ENCODE measurements at places on chromosomes 3 and 15.

DNA sequence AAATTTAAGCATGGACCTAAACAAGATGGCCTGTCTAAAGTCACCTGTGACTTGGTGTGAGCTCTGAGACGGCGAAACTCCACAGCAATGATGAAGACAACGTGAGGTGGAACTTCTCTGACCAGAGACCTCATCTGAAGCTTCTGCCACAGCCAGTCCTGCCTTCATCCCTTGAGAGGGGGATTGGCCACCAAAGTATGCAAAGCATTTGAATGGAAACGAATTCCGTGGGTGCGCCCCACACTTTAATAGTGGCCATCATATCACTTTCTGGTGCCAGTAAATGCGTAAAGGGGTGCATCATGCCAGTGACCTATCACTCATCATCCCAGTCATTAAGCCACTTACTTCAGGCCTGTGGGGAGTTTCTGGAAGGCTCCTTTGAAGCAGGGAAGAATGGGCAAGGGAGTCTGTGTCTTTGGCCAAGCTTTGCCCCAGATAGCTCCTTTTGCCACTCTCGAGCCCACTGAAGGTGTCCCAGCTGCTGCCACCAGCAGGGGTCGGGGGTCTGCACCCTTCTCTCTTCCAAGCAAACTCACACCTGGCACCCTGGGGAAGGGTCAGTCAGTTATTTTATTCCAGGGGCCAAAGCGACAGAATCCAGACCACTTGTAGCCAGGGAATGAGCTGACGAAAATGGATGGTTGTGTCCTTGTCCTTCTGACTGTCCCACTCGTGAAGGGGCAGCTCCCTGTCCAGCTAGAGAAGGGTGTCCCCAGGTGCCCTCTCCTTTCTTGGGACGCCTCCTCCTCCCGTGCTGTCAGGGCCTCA, 17.7 kb downstream of the MUC20 start:
- no peak for DNase-seq

DNA sequence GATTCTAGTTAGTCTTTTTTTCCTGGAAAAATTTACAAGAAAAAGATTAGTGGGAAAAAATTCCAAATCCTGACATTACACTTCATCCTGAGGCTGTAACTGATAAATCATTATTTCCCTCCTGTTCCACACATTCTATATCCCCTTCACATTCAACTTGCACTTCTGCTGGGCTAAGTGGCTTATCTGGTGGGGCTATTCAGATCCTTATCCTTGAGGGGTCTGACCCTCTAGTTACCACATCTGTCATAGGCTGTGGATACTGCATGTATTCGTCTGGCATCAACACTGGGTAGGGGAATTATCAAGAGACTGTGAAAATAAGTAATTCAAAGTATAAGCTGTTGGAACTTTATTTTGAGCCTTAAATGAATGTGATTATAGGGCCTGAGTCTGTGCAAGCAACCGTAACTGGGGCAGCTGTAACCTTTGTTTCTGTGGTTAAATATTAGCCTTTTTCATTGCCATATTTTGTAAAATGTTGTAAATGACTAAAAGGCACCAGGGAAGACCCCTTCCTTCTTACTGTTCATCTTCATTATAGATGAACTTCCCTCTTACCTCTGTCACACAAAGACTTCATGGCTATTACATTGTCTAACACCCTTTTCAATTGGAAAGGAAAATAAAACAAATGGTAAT, 28.0 kb upstream of the TEX9 start:
- DNase-seq = no peak

GRCh38 chr3:11328196-11328945, 56.2 kb downstream of the ATG7 start:
- no peak for DNase-seq

GRCh38 chr3:102733791-102734563, 299.2 kb downstream of the ZPLD1 start:
- DNase-seq = no peak

DNA sequence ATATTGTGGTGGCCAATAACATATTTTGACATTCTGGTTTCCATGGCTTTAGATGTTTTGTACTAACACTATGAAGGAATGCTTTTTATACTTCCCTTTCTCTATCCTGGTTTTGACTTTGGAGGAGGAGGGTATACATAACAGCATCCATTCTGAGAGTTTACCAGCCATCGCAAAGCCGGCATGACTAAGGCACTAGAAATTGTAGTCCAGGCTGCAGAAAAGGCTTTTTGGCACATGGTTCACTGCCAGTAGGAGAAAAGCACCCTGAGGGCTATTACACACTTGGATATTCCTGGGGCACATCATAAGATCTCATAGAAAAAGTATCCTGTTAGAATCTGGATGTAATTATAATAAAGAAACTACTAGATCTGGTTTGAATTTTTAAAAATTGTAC, 101.8 kb downstream of the STT3B start:
- no peak for DNase-seq

DNA sequence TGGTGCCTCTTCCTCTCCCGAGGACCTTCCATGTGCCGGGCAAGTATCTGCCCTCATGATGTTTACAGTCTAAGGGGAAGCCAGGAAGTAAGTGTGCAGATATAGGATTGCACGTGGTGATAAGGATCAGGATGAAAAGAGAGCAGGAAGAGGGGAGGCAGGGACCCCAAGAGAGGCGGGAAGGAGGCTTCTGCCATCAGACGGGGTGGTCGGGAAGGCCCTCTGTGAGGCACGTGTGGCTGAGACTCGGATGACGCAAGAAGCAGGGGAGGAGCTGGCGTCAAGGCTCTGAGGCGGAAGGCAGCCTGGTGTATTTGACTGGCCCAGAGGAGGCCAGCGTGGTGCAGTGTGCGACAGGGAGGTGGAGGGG, 762 bp upstream of the IQSEC1 start:
- no peak for DNase-seq

DNA sequence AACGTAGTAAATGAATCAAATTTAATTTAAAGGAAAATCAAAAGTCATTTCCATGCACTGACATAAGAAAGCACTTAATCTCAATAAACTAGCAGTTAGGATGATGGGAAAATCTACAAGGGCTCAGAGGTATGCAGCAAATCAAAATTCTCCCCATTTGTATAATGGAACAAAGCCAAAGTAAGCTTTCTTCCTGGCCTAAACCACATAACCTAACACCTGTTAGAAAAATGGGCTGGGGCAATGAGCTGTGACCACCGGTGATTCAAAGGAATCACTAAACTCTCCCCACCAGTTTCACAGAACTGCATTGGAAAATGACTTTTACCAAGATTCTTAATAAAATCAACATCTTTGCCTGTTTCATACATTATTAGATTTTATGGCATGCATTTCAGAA, 1024.3 kb downstream of the FHIT start:
- no peak for DNase-seq

- no peak for DNase-seq
Observed at GRCh38 chr3:23754215-23754614, 51.5 kb upstream of the UBE2E1 start.

DNA sequence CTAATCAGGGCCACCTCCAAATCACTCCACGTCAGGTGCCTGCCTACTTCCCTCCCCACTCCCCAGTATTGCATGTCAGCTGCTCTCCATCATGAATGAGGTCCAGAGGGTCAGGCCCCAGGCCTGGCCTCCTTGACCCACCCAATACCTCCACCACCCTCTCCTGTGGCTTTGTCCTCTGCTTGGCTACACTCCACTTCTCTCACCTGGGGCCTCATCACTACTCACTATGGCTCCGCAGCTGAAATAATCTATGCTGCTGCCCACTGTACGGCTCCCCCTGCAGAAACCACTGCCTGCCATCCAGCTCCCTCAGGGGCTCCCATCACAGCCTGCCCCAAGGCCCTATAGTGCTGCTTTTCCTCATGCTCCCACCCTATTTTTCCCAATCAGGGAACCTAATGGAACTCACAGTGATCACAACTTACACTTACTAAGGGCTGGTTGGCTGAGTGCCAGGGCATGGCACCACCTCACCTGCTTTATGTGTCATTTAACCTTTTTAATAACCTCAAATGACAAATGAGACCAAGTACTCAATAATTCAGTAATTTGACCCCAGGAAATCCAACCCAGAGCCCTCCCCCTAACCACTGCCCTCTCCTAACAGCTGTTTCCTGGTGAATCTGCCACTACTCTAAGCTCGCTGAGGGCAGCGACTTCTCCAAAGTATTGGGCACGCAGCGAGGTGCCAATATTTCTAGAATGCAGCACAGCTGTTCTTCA, 2.3 kb downstream of the GORASP1 start:
- peak; percentile 56 for DNase-seq

DNA sequence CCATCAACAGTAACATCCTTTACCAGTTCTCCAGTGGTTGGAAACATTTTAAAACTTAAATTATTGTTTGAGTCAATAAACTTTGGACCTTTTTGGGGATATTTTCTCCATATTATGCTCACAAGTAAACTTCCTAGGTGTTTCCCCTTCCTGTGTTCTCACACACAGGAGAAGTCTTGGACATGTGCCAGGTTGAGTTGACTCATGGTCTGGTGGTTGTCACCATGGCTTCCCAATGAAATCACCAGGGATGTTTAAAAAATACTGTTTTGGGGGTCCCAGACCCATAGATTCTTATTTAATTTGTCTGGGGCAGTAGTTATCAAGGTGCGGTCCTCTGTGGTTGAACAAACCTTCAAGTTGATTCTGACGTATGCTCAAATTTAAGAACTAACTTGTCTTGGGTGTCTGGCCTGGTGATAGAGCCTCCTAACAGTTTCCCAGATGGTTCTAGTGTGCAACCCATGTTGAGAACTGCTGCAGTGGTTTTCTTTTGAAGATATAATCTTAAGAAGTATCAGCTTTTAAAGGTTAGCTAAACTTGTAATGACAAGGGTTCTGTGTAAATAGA, 291.8 kb downstream of the EDEM1 start:
- DNase-seq = no peak

DNA sequence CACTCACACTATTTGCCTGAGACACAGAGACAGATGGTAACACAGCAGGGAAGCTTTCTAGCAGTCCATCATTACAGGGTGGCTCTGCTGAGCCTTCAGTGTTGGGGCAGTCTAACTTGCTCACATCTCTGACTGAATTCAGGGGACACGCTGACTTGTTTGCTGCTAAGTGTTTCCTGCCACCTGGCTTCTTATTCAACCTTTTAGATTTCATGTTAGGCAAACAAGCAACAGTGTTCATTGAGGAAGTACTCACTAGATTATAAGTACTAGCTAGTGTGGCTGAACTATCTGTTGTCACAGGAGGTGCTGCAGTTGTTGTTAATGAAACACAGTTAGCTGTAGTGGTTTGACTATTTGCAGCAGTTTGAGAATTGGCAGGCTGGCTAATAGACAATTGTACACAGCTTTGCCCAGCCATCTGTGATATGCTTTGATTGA, 37.3 kb downstream of the USF3 start:
- no peak for DNase-seq

- DNase-seq = no peak
Observed at GRCh38 chr3:157351981-157352380, 84.7 kb upstream of the PTX3 start.

DNA sequence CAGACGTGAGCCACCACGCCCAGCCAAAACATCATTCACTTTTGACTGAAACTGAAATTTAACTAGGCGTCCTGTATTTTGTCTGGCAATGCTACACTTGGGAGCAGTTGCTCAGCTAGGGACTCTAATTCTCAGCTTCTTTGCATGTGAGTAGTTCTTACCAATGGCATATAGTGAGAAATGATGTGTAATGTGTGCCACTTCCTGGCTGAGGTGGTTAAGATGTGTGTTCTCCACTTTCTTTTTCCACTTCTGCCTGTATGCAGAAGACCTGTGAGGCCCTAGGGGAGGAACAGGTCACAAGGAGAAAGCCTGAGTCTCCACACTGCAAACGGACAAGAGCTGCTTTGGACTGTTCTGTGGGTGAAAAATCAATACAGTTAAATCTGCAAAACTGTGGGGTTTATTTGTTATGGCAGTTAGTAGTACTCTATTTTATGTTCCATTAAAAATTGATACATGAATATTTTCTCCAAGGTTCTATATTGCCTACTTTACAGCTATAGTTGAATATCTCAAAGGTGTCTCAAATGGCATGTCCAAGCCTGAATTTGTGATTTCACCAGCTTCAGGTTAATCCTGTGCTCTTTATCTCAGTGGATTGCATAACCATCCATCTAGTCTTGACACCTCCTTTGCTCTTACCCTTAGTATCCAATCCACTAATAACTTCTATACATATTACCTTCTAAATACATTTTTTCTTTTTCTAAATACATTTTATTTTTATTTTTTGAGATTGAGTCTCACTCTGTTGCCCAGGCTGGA, 59.3 kb downstream of the NR1D2 start:
- peak; percentile 24 for DNase-seq

DNA sequence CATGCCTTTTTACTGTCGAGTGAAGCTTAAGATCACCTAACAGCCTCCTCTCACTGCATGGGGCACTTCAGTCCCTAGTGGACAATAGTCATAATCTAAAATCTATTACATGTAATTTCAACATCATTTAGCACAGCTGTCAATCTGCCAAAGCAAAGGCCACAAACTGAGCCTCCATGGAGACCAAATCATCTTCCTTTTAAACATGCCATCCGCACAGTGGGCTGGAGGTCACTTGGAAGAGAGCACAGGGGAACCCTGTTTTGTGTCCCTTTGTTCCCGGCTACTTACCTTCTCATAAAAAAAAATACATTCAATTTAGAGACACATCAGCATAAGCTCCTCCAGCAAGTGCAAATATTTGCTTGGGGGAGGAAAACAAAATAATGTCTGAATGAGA, 167.3 kb downstream of the SQOR start:
- no peak for DNase-seq

DNA sequence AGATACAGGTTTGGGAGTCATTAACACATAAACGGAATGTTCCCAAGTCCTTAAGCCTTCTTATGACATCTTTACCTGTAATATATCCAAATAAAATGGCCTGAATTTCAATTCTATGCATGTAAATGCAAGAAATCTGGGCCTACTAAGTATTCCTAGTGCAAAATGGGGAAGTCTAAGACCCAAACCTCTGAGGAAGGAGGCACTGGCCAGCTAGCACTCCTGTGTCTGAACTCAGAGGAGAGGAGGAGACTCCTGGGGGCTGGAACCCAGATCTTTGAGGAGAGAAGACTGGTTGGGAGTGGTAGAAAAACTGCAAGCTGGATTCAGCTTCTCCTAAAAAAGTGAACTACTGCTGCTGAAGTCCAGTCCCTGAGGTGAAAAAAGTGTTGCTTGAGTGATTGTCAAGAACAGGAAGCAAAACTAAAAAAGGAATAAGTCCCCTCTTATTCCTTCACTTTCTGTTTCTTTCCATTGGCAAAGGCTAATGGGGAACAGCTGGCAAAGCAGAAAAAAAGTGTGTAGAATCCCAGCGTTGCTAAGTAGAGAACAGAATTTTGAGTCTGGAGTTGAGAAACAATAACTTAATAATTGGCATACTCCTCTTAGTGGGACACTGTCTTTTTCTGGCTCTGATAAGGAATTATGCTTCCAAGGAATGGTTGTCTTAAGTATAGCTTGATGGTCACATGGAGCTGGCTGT, 54.8 kb upstream of the ATP2C1 start:
- DNase-seq = no peak

DNA sequence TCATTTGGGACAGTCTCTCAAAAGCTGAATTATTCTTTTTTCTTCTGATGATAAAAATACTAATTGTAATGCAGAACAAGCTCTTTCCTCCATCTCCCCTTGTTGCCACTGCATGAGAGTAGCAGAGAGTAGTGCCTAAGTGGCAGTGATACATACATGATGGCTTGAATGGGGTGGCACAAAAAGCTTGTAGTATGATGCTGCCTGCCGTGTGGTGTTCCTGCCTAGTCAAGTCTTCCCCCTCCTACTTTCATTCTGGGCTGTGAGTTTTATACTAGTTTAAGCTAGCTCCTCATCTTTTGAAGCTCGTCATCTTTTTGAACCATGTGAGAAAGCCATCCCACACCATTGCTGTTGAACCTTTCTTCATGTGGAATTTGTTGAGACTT, 230.5 kb downstream of the NFKBIZ start:
- no peak for DNase-seq

All from stimulated activated naive CD8-positive, alpha-beta T cell treated with anti-CD3 and anti-CD28 coated beads, Interleukin-15, Interleukin-2, amounts not matched to agents 100 U/mL and 50 U/mL, for 24 hours (primary cell).